ENCODE measurements at places on chromosomes 12 and 14.

DNA sequence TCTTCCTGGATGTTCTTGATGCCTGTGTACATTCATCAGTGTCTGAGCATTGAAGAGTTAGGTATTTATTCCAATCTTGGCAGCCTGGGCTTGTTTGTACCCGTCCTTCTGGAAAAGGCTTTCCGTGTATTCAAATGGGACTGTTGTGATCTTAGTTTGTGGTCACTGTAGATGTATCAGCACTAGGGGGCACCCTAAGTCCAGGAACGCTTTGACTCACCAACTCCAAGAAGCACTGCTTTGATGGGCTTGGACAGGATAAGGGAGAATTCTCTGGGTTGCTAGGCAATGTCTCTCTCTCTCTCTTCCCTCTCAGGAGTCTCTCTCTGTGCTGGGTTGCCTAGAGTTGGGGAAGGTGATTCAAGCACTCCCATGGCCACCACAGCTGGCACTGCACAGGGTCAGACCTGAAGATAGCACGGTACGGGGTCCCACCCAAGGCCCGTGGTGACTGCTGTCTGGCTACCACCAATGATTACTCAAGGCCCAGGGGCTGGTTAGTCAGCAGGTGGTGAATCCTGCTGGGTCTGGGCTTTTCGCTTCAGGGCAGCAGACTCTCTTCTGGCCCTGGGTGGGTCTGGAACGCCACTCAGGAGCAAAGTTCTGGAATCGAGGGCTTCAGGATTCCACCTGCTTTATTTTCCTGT, 211.1 kb upstream of the RGS6 start:
- peak; percentile 54 for DNase-seq

DNA sequence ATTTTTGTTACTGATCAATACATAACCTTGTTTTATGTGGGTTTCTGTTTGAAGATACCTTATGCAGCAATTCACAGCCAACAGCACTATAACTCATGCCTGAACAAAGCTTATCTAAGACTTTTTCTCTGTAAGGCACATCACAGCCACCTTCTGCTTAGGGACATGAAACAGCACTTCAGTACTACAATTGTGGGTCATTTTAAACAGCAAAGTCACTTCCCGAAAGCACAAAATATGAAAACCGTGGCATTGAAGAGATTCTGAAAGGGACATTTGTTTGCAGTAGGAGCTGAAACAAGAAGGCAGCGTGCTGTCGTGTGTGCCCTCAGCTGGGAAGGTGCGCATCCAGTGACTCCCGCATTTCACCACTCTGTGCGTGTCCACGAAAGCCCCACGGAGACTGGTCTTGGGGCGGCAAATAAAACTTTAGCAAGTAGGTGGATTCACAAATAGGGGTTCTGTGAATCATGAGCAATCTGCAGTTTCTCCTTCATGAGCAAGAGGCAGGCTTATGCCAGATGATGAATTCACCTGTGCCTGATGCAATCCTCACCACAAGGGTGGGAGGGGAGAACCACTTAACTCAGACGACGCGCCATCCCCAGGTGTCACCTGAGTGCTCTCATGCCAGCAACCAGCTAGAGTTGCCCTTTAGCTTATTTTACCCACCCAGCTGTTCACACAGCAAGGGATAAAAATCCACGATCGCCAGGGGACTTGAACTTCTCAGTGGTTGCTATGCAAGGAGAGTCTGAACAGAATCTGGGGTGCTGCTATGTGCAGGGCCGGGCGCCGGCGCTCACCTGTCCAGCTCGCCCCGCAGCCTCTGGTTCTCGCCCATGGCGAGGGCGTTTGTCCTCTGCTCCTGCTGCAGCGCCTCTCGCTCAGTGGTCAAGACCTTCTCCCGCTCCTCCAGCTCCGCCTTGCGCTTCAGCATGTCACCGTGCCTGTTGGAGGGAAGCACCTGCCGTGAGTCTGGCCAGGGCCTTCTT, 54.9 kb upstream of the GPR68 start:
- no peak for DNase-seq

- DNase-seq = no peak
Observed at GRCh38 chr12:106906715-106907114, 49.0 kb upstream of the TMEM263 start.

DNA sequence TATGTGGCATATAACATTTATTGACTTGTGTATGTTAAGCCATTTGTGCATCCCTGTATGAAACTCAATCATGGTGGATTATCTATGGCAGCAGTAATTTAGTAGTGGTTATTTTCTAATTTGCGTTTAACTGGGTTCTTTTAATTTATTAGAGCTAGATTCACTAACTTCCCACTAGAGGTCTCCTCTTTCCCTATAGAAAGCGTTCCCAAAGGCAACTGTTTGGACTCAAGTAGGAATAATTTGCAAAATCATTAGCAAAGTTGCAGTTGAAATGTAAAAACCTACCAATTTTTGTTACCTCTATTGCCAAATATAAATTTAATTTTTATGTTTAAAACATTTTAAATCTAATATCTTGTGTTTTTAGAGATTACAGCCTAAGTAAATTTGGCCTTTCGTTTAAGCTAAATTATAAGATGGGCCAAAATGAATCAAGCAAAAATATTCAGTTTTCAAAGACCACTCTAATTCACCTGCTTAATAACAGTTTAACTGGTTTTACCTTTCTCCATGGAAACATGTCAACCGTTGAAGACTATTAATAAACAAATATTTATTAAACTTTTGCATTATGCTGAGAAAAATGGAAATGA, 6.0 kb downstream of the DMAC2L start:
- no peak for DNase-seq

- no peak for DNase-seq
Observed at GRCh38 chr14:51465486-51465885, 186.2 kb upstream of the FRMD6 start.

DNA sequence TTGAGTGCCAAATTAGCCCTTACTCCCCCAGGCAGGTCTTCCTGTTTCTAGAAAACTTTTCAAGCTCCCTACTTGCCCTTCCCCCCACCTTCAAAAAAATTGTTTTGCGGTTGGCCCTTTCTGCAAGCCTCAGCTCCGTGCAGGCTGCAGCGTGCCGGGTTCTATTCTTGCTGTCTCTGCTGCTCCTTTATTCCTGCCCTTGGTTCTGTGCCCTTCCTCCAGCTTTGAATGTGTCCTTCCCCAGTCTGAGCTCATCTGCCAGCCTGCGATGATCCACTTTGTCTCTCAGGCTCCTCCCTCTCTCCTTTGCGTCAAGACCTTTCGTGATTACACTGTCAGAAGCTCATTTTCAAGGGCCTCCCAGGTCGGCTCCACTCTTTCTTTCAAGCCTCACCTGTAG, 98.6 kb downstream of the IRF2BPL start:
- no peak for DNase-seq

DNA sequence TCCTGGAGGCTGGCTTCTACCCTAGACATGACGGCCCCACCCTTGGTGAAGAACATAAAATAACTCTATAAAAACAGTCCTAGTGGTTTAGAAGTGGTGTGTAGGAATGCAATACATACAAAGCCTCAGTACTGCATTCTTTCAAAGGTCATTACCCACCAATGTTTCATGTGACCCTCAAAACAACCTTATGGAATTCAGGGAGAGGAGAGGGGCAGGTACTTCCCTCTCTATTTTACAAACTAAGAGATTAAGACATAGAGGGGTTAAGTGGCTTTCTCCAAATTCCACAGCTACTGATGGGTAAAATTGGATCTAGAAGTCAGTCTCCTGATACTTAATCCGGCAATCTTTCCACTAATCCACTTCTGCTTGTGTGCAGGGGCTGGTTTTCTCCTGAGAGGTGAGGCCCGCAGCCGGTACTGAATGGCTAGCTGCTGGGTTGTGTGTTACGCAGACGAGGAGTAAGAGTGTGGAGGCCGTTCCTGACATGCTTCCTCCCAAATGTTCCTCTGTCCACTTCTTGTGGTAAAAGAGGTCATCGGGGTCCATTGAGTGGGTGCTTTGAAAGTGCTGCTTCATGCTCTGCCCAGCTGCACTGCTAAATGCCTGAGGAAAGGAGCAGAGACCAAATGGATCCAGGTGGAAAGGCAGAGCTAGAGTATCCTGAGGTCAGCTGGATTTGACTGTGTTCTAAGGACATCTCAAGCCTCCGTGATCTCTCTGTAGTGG, 16.2 kb downstream of the SLC7A8 start:
- DNase-seq = no peak

- no peak for DNase-seq
Observed at GRCh38 chr14:75803765-75804164, 142.7 kb downstream of the TTLL5 start.

- peak; percentile 26 for DNase-seq
Observed at GRCh38 chr12:119179335-119180021, 747 bp downstream of the HSPB8 start.

GRCh38 chr14:92973798-92974372, 50.9 kb downstream of the CHGA start:
- DNase-seq = no peak

- no peak for DNase-seq
Observed at GRCh38 chr14:20343862-20344220, 406 bp downstream of the PARP2 start.

DNA sequence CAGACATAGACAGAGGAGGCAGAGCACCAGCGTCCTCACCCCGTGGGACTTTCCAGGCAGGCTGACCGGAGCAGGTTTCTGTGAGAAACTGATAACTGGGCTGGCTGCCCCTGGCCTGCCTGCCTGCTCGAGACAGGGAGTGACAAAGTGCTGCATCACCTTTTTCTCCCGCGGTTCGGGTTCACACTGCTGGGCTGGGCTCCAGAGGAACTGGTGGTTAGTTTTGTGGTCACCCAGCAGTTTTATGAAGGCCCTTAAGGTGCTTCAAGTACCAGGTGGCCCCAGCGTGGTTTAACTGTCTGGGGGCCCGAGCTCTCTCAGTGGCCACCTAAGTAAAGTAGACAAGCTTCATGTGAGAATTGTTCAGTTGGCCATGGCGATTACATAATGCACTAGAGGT, 1073.6 kb downstream of the BCL11B start:
- DNase-seq = no peak

DNA sequence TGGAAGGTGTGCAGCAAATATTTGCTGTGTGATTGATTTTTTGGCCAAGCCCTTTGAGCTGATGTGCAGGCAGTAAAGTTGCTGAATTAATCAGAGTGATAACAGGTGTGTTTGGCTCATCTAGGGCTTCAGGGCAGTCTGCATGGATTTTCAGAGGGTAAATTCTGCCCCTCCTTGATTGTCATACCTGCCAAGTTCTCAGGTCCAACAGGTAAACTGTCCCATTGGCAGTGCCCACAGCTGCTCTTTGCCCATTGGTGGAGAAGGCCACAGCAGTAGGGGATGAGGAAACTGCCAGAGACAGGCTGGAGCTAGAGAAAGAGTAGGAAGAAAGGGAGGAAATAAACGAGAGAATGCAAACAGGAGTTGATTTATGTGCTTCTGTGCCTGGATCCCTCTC, 33.6 kb downstream of the TEP1 start:
- DNase-seq = no peak

GRCh38 chr14:90577661-90578282, 180.9 kb downstream of the CALM1 start:
- DNase-seq = no peak

- no peak for DNase-seq
Observed at GRCh38 chr12:110865521-110865920, 18.7 kb downstream of the CCDC63 start.

DNA sequence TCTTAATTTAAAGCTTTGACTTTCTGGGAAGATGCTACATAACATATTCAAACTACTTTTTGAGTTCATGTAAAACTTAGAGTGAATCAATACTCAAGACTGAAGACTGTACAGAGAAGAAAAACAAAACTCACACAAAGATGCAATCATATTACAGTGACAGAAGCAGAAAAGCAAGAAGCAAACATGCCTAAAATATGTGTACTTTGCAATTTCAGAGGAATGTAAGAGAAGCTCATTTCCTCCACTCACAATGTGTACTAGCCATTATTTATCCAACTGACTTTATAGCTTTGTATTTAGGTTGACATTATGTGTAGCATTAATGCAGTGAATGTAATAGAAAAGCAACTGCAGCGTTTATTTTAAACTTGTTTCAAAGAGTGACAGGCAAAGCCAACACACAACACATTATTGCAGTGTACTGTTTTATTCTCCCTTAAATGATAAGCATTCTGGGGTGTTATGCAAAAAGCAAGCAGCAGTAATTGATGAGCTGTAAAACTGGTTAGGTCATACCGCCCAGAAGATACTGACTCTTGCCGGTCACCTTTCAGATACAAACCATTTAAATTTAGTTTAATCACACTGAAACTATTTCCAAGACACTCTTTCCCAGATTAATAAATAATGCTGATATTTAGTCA, 88.2 kb upstream of the PAWR start:
- no peak for DNase-seq

- no peak for DNase-seq
Observed at GRCh38 chr14:74239848-74240793, 872 bp downstream of the VSX2 start.

DNA sequence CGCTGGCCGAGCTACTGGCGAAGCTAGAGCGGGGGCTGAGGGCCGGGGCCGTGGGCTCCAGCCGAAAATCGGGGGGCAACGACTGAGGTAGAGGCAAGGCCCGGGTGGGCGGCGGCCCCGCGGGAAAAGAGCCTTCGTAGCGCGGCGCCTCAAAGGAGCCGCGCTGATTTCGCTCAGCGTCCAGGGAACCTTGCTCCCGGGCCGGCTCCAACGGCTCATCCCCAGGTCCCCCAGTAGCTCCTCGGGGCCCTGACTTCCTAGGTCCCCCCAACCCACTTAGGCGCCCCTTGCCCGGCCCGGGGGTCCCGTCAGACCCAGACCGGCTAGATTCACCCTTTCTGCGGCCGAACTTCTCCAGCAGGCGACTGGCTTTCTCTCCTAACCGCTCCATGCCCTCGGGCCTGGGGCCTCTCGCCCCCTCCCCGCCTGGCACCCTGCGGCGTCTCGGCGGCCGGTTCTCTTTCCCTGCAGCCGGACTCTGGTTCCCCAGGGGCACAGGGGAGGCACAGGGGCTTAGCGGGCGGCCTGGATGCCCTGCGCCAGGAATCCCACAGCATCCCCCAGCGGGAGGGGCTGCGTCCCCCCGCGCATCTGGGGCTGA, 375 bp downstream of the AJUBA start:
- DNase-seq = no peak

GRCh38 chr12:130177635-130178242, 15.5 kb downstream of the FZD10 start:
- DNase-seq = no peak

- no peak for DNase-seq
Observed at GRCh38 chr12:99670635-99671034, 23.1 kb downstream of the GARIN6 start.

- DNase-seq = no peak
Observed at GRCh38 chr14:92486881-92487280, 26.7 kb upstream of the RIN3 start.

- DNase-seq = no peak
Observed at GRCh38 chr12:6605421-6606330, 1.5 kb downstream of the CHD4 start.

All from GM04503 (cell line).